ENCODE measurements at places on chromosomes 7 and 10. TPM values are rescaled to one million over a fixed set of nuclear protein-coding genes. Genes with fewer than 3 reads are reported as not detected.

DNA sequence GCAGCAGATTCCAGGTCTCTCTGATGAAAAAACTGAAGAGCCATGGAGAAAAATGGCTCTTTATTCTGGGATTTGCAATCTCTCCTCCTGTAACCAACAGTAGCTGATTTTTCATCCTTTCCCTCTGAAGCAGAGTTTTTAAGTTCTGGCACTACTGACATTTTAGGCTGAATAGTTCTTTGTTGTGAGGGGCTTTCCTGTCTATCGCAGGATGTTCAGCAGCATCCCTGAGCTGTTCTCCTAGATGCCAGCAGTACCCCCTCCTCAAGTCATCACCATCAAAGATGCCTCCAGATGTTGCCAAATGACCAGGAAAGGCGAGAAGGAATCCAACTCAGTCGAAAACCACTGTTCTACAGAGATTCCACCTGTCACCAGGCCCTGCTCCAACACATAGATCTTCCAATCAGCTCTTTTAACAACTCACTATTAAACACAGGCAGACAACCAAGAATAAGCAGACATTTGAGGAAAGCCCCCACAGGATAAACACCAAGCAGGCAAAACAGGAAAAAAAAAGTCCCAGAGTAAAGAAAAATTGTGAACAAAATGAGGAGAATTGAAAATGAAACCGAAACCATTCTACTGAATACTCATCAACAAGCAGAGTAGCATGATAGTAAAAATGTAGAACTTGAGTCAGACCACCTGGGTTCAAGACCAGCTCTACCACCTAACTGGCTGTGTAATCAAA, 124.8 kb downstream of the MPP7 start:
- DNase-seq = no peak

- no peak for DNase-seq
These were observed 46.2 kb upstream of the SLC39A12 start for GRCh38 chr10:17905491-17905890.

GRCh38 chr7:4273566-4274230, 408.4 kb upstream of the FOXK1 start:
- peak; percentile 40 for DNase-seq

COL13A1 gene
- 13.7 TPM for polyA plus RNA-seq

- DNase-seq = no peak
These were observed 129.8 kb downstream of the GPR158 start for GRCh38 chr10:25304606-25305005.

SMKR1 gene
- 1.4 TPM for polyA plus RNA-seq

- DNase-seq = no peak
These were observed 3.7 kb downstream of the ZSWIM8 start for GRCh38 chr10:73788864-73789658.

DNA sequence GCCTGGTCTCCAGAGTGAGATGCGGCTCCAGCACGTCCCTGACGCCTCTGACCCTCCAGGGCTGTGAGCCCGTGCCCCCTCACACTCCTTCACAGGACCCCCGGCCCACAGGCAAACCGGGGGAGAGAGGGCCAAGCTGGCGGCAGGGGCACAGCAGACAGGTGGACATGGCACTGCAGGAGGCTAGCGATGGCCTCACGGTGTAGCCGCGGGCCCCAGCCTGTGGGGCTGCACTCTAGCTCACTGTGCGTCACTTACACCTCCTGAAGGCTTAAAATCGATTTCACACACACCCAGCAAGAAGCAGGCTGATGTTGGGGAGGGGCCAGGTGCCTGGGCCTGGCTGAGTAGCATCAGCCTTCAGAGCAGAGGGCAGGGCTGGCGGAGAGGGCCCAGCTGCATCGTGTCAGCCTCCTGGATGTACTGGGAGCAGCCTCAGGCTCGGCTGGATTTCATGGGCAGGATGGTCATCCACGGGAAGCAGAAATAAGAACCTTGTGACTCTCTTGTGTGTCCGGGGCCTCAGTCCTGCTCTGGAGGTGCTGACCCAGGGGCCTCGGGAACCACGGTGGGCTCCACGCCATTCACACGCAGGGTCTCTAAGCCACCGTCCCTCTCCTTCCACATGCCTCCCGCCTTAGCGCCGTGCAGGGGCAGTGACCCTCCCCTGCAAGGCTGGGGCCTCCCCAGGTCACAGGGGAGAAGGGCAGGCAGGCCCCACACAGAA, 19.4 kb upstream of the KNDC1 start:
- DNase-seq = no peak

- no peak for DNase-seq
These were observed 167.8 kb upstream of the ASAH2 start for GRCh38 chr10:50419091-50419490.

DNA sequence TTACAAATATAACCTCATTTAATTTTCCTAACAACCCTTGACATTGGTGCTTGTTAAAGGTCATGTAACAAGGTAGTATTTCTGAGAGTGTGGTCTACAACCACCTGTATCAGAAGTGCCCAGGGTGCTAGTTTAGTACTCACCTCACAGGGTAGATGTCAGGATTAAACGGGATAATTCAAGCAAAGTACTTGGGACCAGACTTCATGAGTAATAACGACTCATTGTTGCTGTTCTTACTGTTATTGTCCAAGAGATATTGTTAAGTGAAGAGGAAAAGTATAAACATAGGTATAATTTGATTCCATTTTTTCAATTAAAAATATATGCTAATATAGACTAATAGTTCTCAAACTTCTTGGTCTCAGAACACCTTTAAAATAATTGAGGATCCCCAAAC, 179.3 kb downstream of the WNT2 start:
- DNase-seq = no peak

TDRD1 gene
- polyA plus RNA-seq = 0.03 TPM

GRCh38 chr10:50387007-50387731, 135.9 kb upstream of the ASAH2 start:
- no peak for DNase-seq

All from spleen (tissue), 13 donors.